ENCODE measurements at places on chromosomes 7 and 10.
A peak's percentile ranks its signal among the peaks of the same experiment; 100 is the strongest.

GRCh38 chr10:32516567-32517495 lies 70.9 kb downstream of the CCDC7 start:
- DNase-seq = no peak

GRCh38 chr7:122886357-122887081 lies at the start of gene CADPS2:
Gene CADPS2 (minus strand): TSS chr7:122886460. CDS start chr7:122886337, 123 bp downstream.
- peak; percentile 33 for DNase-seq

GRCh38 chr7:146659732-146660131 lies 543.1 kb downstream of the CNTNAP2 start:
- DNase-seq = no peak

DNA sequence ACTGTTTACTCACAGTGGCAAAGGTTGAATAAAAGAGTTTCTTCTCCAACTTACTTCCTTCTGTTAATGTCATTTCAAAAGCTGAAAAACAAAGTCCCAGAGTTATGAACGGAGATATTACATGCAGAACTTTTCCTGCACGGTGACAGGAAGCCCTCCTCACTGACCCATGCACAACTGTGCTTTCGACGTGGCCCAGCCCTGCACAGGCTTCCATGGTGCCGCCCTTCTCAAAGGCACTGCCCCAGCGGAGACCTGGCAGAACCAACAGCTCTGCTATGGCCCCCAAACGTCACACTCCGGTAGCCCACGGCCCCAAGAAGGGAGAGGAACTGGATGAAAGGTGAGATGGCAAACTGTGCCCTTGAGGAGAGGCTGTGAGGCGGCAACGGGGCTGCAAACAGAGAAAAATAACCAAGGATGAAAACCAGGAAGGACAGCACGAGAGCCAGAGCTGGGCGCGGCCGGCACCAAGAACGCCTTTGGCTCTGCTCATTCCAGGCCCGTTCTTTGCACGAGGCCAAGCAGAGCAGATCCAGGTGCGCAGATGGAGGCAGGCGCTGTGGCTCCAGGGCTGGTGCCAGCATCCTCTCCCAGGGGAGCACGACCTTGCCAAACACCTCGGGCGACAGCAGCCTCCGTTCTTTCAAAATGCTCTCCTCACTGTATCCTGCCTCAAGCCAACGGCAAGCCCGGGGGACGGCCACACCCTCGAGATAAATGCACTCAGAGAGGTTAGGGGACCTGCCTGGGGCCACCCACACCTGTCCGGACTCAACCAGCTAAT lies 7.0 kb upstream of the FUOM start:
- no peak for DNase-seq

GRCh38 chr10:34427911-34428216 lies 387.2 kb downstream of the PARD3 start:
- no peak for DNase-seq

- no peak for DNase-seq
These were observed 195.6 kb upstream of the AUTS2 start for GRCh38 chr7:69402696-69403095.

- no peak for DNase-seq
These were observed 109.0 kb downstream of the PRKCQ start for GRCh38 chr10:6470894-6471618.

DNA sequence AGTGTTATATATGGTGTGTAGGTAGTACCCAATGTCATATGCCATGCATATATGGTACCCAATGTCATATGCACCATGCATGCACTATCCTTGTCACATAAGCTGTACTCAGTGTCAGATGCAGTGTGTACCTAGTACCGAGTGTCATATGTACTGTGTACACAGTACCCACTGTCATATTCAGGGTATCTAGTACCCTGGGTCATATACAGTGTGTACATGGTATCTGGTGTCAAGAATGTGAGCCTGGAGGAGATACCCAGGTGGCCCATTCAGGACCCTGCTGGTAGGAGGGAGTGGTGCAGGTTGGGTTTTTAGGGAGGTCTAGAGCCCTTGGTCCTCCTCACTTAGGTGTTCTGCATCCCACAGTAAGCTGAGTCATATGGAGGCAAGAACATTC lies 1.8 kb downstream of the ZMYND11 start:
- peak; percentile 29 for DNase-seq

- DNase-seq = peak; percentile 5
These were observed 851 bp downstream of the KIFBP start for GRCh38 chr10:68989317-68989990.

GRCh38 chr10:67763499-67764011 lies 67.6 kb upstream of the CTNNA3 start:
- DNase-seq = peak; percentile 23

- DNase-seq = peak; percentile 17
These were observed 91.4 kb downstream of the EXOC4 start for GRCh38 chr7:133344275-133344674.

- DNase-seq = peak; percentile 62
These were observed at the start of gene THSD7A for GRCh38 chr7:11831736-11832495. Gene THSD7A (minus strand): TSS chr7:11832198. CDS start chr7:11831946, 252 bp downstream.
